ENCODE measurements at places on chromosomes 3 and 15.

- DNase-seq = no peak
These were observed 47.2 kb downstream of the PPARG start for GRCh38 chr3:12336099-12336498.

DNA sequence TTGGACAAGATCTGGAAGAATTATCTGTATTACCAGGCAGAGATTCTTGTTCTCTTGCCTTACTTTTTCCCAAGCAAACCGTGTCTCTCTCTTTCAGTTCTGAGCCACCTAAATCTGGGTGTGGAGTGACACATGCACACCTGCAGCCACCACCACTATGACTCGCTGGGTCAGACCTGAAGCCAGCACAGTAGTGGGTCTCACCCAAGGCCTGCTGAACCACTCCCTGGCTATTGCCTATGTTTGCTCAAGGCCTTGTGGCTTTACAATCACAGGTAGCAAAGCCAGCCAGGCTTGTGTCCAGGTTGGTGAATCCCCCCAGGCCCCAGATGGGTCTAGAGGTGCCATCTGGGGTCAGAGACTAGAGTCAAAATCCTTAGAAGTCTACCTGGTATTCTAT, 28.7 kb upstream of the COPB2 start:
- no peak for DNase-seq

DNA sequence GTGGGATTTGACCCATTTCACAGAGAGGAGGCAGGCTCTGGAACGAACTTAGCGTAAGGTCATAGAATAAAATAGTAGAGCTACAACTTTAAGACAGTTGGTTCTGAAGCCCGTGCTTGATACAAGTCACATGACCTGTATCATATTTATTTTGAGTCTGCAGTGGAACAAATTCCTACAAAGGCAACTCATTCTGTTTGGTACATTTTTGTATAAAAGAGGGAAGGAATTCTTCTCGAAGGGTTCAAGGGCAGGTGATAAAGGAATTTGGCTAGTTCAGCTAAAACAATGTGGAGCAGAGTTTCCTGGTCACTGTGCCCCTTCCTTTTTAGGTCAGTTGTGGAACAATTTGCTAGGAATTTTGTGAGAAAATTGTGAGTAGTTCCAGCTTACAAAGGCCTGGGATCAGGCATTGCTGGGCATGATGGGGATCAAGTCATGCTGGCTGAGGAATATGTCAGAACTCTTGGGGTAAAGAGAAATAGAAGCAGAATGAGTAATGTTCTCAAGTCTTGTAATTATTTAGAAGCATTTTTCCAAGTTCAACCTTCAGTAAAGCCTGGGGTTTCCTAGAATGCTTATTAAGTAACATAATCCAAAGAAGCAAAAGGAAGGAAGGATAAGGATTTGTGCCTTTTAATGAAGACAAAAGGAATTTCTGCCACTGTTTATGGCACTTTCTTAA, 19.1 kb downstream of the USP3 start:
- DNase-seq = no peak

DNA sequence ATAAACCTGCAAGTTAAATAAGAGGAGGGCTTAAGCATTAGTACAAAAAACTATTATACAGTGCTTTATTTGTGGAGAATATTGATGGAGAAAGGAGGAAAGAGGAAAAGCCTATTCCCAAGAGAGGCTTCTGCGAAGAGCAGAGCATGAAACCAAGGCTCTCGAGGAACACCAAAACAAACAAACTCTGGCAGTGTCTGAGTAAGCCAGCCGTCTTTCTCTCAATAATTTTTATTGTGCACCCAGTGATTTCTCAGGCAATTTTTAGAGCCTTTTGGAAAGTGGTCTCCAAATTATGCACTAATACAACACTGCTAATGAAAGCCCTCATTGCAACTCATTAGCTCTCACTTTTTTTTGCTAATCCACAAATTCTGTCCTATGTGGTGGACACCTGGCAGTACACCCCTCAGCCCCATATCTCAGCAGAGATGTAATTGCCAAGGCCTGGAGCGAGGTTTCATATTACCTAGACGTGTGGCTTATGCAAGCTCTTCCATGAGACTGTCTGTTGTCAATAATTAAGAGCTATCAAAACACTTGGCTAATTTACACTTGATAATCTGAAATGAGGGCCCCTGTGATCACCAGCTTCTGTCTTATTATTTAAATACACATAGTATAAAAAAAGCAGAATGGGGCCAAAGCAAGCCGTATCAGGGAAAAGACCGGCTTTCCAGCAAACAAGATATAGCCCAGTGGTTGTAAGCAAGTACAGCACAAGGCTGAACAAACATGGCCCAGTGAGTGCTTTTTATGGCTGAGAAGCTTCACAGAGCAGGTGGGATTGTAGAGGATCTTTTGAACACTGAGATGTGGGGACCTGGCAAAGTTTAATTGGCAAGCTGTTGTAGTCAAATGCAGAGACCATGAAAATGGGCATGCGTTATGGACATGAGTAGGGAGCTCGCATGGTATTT, 216.9 kb downstream of the ROBO2 start:
- DNase-seq = no peak

DNA sequence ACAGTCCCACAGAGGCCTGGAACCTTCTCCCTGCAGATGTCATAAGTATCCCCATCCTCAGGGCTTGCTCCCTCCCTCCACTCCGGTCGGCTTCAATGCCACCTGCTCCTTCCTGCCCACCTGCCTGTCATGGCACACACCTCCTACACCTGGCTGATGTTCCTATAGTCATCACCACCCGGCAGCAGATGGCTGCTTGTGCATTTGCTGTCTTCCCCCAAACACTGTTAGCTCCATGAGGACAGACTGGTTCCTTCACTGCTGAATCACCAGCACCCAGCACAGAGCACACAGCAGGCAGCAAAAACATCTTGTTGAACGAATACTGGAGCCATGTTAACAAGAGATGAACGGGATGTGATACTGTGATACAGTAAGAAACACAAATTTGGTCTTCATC, 14.8 kb downstream of the TARS3 start:
- no peak for DNase-seq

Data from frontal cortex (tissue), 4 donors.